Activated CD4-positive, alpha-beta T cell treated with anti-CD3 and anti-CD28 coated beads, Interleukin-2, Interleukin-4, amounts not matched to agents 100 ng/mL and 50 ng/mL, durations not matched to agents 16 hours and 8 hours (primary cell): ENCODE measurements at places on chromosomes 6 and 20.

GRCh38 chr20:36298795-36299339 is 7.3 kb upstream of the DLGAP4 start:
- no peak for DNase-seq

DNA sequence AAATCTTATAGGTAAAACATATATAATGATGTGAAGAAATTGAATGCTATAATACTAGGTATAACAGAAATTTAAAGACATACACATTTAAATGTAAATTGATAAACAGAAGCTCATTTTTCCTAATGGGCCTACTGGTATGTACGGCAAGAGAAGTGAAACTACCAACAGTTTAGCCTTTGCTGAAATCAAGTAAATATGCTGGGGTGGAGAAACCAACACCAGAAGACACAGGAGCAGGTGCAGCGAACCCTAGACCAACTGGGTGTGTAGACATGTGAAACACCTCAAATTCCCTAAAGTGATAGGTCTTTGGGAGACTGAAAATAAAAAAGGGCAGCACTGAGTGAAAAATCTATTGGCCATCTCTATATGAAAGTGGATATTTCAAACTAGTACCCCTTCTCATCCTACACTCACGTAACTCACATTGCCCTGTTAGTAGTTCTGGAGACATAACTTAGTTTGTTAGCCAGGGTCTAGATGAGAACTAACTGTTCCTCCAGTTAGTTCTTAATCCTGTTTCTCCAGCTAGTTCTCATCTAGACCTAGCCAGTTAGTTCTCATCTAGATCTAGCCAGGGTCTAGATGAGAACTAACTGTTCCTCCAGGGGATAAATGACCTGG is 53.1 kb downstream of the SLC35D3 start:
- no peak for DNase-seq

DNA sequence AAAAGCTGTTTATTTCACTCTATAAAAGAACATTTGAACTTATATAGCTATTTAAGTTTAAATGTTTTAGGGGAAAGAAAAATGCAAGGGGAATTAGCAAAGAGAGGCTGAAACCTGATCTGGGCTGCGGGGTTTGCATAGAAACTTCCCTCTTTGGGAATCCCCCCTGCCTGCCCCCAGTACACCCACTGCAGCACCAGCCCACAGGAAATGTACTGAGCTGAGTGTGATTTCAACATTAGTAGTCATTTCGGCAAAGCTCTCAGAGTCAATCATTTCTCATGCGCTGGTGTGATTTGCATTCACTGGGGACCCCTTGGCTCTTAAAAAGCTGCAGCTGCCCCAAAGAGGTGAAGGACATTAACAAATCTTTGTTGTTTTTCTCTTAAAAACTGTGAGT is 859.4 kb downstream of the MAFB start:
- peak; percentile 25 for DNase-seq

DNA sequence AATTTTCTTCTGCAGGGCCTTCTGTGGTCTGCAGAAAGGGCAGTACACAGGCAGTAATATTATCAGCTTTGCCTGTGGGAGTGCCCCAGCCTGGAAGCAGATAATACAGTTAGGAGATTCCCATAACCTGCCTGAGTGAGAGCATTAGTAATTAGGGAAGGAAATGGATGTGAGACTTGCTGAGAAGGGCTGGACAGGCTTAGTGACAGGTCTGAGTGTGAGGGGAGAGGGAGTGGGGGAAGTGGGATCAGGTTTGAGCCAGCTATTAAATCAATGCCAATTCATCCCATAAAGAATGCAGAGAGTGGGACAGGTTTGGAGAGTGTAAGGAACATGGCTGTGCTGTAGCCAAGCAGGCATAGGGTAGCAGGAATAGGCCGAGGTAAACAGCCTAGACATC is 10.1 kb upstream of the CFAP206 start:
- DNase-seq: no peak

- no peak for DNase-seq
Measured at GRCh38 chr6:109351231-109352130, 30.8 kb downstream of the CD164 start.

DNA sequence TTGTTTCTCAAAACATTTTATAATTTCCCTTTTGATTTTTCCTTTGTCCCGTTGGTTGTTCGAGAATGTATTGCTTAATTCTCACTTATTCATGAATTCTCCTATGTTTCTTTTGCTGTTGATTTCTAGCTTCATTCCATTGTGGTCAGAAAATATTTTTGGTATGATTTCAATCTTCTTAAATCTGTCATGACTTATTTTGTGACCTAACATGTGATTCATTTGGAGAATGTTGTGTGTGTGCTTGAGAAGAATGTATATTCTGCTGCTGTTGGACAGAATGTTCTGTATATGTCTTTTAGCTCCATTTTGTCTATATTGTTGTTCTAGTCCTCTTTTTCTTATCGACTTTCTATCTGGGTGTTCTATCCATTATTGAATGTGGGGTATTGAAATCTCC is 286.2 kb upstream of the RNF217 start:
- no peak for DNase-seq

- DNase-seq: no peak
Measured at GRCh38 chr6:5749016-5749650, 257.6 kb downstream of the NRN1 start.

- DNase-seq: no peak
Measured at GRCh38 chr20:37081717-37082289, 14.0 kb downstream of the RBL1 start.

DNA sequence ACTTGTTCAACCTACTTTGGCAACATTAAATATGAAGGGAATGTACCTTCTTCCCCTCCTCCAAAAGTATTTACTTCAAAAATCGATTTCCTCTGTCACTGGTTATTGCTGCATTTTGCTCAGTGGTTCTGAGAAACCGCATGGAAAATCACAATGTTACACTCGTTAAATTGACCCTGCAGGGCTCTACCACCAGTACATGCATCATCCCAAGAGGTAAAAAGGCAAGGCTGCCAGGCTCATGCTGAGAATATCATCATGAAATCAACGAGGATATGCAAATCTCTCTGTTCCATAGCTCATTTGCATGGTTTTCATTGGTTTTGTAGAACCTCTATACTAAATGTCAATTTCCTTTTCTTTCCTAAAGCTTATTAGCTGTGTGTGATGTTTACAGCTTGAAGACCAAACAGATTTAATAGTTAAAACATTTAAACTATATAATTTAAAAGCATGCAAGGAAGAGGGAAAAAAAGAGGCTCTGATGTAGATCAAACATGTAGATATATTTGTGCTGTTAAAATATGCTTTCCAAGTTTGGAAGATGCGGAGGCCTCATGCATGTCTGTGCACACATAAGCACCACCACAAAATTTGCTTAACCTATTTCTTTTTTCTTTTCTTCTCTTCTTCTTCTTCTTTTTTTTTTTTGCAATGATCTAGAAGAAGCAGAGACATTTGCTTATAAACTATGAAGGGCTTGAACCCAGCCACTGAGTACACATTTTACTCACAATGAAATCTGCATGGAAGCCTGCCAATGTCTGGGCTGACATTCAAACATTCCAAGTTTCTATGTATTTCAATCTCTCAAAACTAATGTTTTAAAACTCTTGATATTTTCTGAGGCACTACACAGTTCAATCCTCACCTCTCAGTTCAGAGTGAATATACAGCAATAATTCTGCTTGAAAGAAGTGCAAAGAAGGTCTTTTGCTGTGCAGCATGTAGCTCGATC is 194.0 kb downstream of the GMPR start:
- no peak for DNase-seq

GRCh38 chr6:76166874-76167273 is 94.4 kb upstream of the IMPG1 start:
- DNase-seq: no peak
